ENCODE measurements at places on chromosomes 7 and 10. TPM values are rescaled to one million over a fixed set of nuclear protein-coding genes. Genes with fewer than 3 reads are reported as not detected.

The CALCR gene
- total RNA-seq, result 0.16 TPM

The MSS51 gene
- total RNA-seq, result 1.3 TPM

The AFAP1L2 gene
- total RNA-seq, result 0.07 TPM

The ITPRID1 gene
- total RNA-seq, result not detected

The CALY gene
- total RNA-seq, result not detected

The C10orf62 gene
- total RNA-seq, result not detected

The SORCS1 gene
- total RNA-seq, result 2.7 TPM

The ZNRF2 gene
- total RNA-seq, result 8.3 TPM

The UCMA gene
- not detected for total RNA-seq

The ANK3 gene
- total RNA-seq, result 25.0 TPM

The CPVL gene
- 2.0 TPM for total RNA-seq

The EPO gene
- total RNA-seq, result not detected

The SPDYE6 gene
- not detected for total RNA-seq

The VIPR2 gene
- total RNA-seq, result 0.04 TPM

The SLC26A3 gene
- 0.86 TPM for total RNA-seq

The BTBD16 gene
- total RNA-seq, result not detected

The ATXN7L1 gene
- 8.9 TPM for total RNA-seq

Data from K562 (cell line).